IMR-90 (cell line): ENCODE measurements at places on chromosomes 5 and 9. TPM values are rescaled to one million over a fixed set of nuclear protein-coding genes. Genes with fewer than 3 reads are reported as not detected.

ANKRD31 gene
- under 0.01 TPM in 2 replicates for total RNA-seq

DNA sequence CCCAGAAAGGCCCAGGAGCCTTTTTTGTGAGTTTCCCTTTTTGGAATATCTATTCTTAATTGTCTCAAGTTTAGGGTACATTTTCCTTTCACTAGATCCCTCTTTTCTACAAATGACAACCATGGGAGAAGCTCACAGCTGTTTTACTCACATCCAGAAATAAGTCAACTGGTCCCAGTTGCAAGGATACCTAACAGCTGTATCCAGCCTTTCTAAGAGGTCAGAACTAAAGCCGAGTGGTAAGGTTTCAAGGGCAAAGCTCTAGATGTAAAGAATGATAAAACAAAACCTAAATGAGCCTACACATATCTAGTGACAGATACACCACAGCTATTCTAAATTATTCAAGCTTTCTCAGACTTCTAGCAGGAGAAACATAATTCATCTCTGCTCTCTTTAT is 4.4 kb downstream of the FGF10 start:
- H3K27ac ChIP-seq, result no peak overlapping the region
- DNase-seq, result no peak
- H3K27me3 ChIP-seq, result peaks cover 11% of the 10 kb centered on the region; the same call in 1 of the 2 replicates
- no peak overlapping the region for H3K4me3 ChIP-seq
- H3K36me3 ChIP-seq, result no peaks in the 10 kb centered on the region

STPG3 gene
- not detected in 2 replicates for total RNA-seq

DNA sequence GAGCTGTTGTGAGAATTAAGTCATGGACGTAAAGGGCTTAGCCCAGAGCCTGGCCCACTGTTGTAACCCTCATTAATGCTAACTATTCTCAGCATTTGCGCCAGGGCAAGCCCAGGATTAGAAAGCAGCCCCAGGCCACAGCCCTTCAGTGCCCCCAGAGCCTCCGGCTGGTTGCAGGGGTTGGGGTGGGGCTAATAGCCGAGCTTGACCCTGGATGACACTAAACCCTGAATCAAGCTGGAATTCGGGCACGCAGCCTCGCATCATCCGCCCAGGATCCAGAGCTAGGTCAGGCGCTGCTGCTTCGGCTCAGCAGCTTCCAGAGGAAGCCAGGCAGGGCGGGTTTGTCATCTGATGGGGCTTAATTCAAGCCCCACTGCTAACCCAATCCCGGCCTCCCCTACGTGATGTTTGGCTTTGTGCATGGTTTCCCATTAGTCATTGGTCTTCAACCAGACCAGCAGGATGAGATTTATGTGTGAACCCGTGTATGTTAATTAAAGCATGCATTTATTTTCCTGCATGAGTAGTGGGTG is 1.2 kb upstream of the MEGF9 start:
- H3K36me3 ChIP-seq, result no peaks in the 10 kb centered on the region
- peak overlapping the region; percentile 84; the same call in 1 of the 2 replicates for H3K27ac ChIP-seq
- peak; percentile 77 for DNase-seq
- H3K4me3 ChIP-seq, result no peak overlapping the region

DNA sequence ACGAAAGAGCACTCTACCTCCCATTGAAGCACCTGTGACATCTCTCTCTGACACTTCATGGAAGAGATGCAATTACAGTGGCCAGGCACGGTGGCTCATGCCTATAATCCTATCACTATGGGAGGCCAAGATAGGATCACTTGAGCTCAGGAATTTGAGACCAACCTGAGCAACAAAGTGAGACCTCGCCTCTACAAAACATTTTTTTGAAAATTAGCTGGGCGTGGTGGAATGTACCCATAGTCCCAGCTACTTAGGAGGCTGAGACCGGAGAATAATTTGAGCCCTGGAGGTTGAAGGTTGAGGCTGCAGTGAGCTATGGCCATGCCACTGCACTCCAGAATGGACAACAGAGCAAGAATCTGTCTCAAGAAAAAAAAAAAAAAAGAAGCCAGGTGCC is 45.5 kb downstream of the GLDC start:
- H3K4me3 ChIP-seq, result no peak overlapping the region
- no peak overlapping the region for H3K27ac ChIP-seq
- no peaks in the 10 kb centered on the region for H3K4me1 ChIP-seq
- no peaks in the 10 kb centered on the region for H3K27me3 ChIP-seq

DNA sequence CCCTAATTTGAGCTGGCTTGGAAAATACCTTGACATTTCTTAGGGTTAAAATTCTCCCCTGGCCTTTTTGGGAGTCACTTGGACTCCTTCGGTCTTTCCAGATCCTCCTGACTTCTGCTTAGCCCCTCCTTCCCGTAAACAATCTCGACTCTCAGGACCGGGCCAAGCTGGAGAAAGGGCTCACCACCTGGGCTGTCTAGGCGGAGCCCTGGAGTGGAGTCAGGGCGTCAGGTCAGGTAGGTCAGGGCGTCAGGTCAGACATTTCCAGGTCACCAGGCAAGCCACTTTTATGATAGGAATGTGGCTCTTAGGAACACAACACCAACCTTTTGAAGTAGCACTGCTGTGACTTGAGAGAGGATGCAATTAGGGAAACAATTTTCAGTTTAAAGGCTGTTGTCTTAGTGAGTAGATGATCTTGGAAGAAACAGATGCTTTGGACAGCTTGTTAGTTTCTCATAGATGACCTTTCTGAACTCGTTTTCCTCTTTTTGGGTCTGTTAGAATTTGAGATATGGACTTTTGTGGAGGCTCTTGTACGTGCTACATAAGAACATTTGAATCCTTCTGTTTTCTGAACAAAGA is 12.8 kb downstream of the OSTF1 start:
- no peak for DNase-seq
- H3K27me3 ChIP-seq, result no peaks in the 10 kb centered on the region
- H3K27ac ChIP-seq, result no peak overlapping the region
- no peak overlapping the region for H3K4me3 ChIP-seq
- H3K36me3 ChIP-seq, result no peaks in the 10 kb centered on the region
- H3K4me1 ChIP-seq, result peaks cover 10% of the 10 kb centered on the region

DNA sequence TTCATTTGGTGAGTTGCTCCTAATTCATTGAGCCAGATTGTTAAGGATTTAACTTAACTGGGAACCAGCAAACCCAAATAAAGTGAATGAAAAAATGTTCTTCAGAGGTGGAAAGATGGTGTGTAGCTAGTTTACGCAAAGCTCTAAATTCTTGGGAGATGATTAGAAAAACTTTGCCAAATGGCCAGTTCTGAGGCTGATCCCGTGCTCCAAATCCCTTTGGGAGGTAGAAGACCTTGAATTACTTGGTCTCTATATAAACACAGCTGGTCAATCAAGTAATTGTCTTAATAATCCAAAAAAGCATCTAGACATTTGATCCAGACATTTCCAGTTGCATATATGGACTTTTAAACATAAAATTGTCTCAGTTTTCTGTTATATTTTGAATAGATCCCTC is 11.4 kb downstream of the ACTL7B start:
- H3K4me3 ChIP-seq, result no peak overlapping the region
- no peaks in the 10 kb centered on the region for H3K36me3 ChIP-seq
- no peak overlapping the region for H3K27ac ChIP-seq
- H3K27me3 ChIP-seq, result no peaks in the 10 kb centered on the region; the same call in 1 of the 2 replicates

SOX30 gene
- not detected in 2 replicates for total RNA-seq

PCDHGC3 gene
- 21.1 and 21.9 TPM in 2 replicates for total RNA-seq

DNA sequence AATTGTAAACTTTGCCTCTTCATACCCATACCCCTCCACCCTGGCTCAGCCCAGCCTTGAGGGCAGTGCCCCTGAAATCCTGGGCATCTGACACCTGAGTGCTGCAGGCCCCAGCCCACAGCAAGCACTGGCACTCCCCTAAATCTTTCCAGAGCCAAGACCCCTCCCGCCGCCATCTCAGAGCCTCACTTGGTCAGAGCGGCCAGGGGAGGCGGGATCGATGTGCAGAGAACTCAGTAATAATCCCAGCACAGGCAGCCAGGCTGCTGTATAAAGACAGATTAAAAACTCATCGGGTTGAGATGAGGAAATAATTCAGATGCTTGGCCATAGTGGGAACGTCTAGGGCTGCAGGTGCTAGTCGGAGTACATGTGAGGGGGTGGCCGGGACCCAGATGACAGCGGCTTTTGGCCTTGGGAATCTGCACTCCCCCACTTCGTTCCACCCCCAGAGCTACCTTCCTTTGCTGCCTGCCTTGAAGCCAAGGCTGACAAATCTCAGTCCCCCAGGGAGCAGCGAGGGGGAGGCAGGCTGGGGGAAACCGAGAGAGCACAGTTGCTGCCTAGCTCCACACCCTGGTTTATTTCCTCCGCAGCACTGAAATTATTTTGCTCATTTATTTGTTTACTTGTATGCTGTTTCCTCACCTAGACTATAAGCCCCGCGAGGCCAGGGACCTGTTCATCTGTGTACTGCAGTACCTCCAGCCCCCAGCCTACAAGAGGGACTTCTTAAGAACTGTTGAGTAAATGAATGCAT is 19.5 kb upstream of the ARAP3 start:
- peaks cover 92% of the 10 kb centered on the region for H3K27me3 ChIP-seq
- no peak overlapping the region for H3K4me3 ChIP-seq
- H3K4me1 ChIP-seq, result no peaks in the 10 kb centered on the region
- H3K27ac ChIP-seq, result no peak overlapping the region
- no peaks in the 10 kb centered on the region for H3K36me3 ChIP-seq
- DNase-seq, result no peak

DNA sequence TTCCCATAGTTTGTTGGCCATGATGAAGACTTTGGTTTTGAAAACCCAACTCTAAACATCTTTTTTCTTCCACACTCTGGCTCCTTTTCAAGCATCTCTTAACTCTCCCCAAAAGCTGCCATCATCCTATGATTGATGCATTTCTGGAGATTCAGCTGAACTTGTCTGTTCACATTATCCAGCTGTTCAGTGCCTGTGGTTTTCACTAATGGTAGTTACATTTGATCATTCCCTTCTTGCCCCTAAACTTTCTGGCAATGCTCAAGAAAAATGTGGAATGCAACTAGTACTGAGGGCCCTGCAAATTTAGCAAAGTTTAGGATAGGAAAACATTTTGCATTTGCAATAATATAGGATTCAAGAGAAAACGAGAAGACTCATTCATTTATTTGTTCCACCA is 267.5 kb downstream of the ENC1 start:
- no peak overlapping the region for H3K4me3 ChIP-seq
- no peak overlapping the region for H3K27ac ChIP-seq
- H3K36me3 ChIP-seq, result no peaks in the 10 kb centered on the region
- DNase-seq, result peak; percentile 24
- H3K27me3 ChIP-seq, result peaks cover 16% of the 10 kb centered on the region

DNA sequence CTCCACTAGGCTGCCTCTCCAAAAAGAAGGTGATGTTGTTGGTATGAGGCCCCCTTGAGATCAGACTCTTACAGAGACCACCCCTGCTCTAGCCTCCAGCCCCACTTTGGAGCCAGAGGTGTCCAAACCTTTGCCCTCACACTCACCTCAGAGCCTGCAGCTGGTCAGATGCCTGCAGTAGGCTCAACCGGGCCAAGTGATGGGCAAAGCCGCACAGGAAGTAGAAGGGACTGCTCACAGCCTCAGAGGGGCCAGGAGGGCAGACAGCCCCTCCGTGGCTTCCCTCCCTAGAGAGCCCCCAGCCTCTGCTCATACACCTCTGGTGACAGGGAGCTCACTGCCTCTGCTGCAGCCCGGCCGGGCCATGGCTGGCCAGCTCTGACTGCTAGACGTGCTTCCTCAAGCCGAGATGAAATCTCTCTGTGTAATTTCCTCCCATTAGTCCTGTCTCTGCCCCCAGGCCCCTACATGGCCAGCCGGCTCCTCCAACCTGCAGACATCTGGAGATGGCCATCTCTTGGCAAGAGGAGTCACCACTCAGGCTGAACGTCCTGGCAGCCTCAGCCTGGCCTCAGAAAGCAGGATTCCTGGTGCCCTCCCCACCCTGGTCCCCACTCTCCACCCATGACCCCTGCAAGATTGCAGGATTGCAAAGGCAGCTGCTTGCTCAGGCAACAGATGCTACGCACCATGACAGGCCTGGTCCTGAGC is 7.3 kb upstream of the TCF7 start:
- no peaks in the 10 kb centered on the region for H3K4me1 ChIP-seq
- H3K4me3 ChIP-seq, result no peak overlapping the region
- no peaks in the 10 kb centered on the region for H3K36me3 ChIP-seq
- no peak for DNase-seq
- H3K27ac ChIP-seq, result no peak overlapping the region
- H3K27me3 ChIP-seq, result peaks cover 6% of the 10 kb centered on the region; the same call in 1 of the 2 replicates

CNTNAP3B gene
- total RNA-seq, result 1.4 and 2.2 TPM in 2 replicates

DNA sequence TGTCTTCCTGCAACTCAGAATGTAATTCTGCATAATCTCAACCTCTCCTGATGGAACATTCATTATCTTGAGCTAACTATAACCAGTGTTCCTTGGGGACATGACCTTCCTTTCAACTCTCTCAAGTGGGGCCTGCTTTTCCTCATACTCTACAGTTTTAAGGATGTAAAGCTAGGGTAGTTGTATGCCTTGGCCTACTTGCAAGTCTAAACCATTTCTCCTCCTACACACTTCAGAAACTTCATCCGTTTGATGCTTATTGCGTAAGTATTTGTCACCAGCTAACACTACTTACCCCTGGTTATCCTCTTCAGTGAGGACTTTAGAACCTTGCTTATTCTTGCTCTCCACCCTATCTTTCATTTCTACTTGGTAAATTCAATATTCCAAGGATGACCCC is 548.9 kb downstream of the HINT1 start:
- no peaks in the 10 kb centered on the region for H3K4me1 ChIP-seq
- no peaks in the 10 kb centered on the region for H3K27me3 ChIP-seq
- no peak overlapping the region for H3K4me3 ChIP-seq
- H3K27ac ChIP-seq, result no peak overlapping the region

GRCh38 chr5:96687812-96688453 is 25.8 kb downstream of the CAST start:
- H3K36me3 ChIP-seq, result peaks cover 7% of the 10 kb centered on the region
- peak; percentile 76 for DNase-seq
- no peaks in the 10 kb centered on the region for H3K27me3 ChIP-seq

- peaks cover 2% of the 10 kb centered on the region; the same call in 1 of the 2 replicates for H3K4me1 ChIP-seq
- DNase-seq, result no peak
- H3K36me3 ChIP-seq, result peaks cover 4% of the 10 kb centered on the region; the same call in 1 of the 2 replicates
- H3K27ac ChIP-seq, result no peak overlapping the region
Observed at GRCh38 chr5:180007582-180007981, 64.0 kb downstream of the RNF130 start.

DMRT3 gene
- not detected in 2 replicates for total RNA-seq

CFAP77 gene
- total RNA-seq, result not detected in 2 replicates

NKD2 gene
- total RNA-seq, result not detected in 2 replicates
